ENCODE measurements at places on chromosomes 3 and 15.

DNA sequence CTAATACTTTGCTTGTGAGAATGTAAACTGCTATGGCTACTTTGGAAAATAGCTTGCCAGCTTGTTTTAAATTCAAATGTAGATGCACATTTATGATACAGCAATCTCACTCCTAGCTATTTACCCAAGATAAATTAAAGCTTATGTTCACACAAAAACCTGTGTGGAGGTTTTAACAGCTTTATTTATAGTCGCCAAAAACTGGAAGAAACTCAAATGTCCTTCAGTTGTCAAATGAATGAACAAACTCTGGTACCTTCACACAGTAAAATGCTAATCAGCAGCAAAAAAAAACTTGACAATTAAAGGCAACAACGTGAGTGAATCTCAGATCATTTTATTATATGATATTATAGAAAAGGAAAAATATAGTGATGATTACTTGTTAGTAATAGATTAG lies 248.6 kb upstream of the NECTIN3 start:
- DNase-seq = no peak
- no peak overlapping the region for H3K27ac ChIP-seq
- no peaks in the 10 kb centered on the region for H3K4me1 ChIP-seq

- no peaks in the 10 kb centered on the region for H3K36me3 ChIP-seq
- H3K27ac ChIP-seq = no peak overlapping the region
- no peaks in the 10 kb centered on the region for H3K4me1 ChIP-seq
- no peak overlapping the region for H3K4me3 ChIP-seq
- no peak for DNase-seq
These were observed 196.4 kb upstream of the LPP start for GRCh38 chr3:187957582-187957981.

DNA sequence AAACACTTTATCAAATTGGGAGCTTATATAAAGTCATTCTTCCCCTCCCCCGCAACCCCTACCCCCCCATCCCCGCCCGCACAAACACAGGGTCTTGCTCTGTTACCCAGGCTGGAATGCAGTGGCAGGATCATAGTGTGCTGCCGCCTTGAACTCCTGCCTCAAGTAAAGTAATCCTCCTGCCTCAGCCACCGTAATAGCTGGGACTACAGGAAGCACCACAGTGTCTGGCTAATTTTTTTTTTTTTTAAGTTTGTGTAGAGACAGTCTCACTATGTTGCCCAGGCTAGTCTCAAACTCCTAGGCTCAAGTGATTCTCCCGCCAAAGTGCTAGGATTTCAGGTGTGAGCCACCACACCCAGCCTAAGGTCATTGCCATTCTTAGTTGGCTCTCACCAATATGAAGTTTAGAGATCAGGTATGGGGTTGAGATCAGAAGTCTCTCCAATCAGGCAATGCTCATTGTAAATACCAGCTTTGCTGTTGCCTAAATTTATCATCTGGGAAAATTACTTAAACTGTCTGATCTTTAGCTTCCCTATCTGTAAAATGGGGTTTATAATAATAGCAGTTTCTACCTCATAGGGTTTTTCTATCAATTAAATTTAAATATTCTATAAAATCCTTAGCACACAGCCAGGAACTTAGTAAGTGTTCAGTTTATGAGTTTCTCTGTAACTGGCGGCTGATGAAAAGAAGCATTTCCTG lies 60.3 kb downstream of the TGFBR2 start:
- no peak overlapping the region for H3K4me3 ChIP-seq
- DNase-seq = no peak
- H3K4me1 ChIP-seq = peaks cover 3% of the 10 kb centered on the region

DNA sequence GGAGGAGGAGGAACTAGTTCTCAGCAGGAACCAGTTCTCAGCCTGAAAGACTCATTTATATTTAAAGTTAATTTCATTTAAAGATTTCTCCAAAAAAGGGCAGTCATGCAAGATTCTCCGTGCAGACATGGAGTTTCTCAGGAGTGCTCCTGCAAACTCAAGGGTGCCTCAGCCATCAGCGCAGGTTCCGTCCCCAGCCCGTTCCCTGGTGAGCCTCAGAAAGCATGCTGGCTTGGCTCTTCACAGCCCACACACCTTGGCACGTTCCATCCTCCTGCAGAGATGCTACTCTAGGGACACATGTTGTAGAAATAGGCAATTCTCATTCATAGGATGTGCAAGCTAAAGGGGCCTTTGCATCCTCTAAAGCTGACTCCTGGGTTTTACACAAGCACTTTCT lies 123.0 kb downstream of the LIPC start:
- H3K4me1 ChIP-seq = peaks cover 10% of the 10 kb centered on the region
- peaks cover 31% of the 10 kb centered on the region for H3K27me3 ChIP-seq
- DNase-seq = no peak
- H3K36me3 ChIP-seq = no peaks in the 10 kb centered on the region
- no peak overlapping the region for H3K4me3 ChIP-seq
- H3K27ac ChIP-seq = no peak overlapping the region

DNA sequence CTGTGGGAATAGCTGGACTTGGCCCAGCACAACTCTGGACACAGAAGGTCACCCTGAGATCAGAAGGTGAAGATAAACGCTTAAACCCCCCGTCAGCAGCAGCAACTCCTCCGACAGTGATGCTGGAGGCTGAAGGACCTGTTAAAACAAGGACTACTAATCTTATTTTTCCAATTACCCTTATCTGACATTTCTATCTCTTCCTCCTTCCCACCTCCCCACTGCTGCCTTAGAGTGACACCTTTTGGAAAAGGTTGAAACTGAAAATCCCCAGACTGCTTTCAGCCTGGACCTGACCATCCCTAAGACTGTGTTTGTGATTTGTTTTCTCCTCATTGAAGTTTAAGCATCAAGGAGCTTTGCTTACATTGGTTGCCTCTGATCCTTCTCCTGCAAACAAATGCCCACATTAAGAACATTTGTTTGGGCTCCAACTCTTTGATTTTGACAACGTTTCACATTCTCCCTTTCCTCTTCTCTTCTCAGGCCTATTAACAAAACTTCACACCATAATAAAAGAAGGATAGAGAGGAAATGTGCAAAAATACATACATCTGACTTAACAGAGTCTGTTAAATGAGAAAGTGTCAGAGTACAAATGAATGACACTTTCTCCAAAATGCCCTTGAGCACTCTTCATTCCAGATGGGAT lies 410.6 kb upstream of the WNT5A start:
- H3K27me3 ChIP-seq = no peaks in the 10 kb centered on the region
- no peaks in the 10 kb centered on the region for H3K4me1 ChIP-seq
- H3K27ac ChIP-seq = no peak overlapping the region
- no peaks in the 10 kb centered on the region for H3K36me3 ChIP-seq
- H3K4me3 ChIP-seq = no peak overlapping the region

DNA sequence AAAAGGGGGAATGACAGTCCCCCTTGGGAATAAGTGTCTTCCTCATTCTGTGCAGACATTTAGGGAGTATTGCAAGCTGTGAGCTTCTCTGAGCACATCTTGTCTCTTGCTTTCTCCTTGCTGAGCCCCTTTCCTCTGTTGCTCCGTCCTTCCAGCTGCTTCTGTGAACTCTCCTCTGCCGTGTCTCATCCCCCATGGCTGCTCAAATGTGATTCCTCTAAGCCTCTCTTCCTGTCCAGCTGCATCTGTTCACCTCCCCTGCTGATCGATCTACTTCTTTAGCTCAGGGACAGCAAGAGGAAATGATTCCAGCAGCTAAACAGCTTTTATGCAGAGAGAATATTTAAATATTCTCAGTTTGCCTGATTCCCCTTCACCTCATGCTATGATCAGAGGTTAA lies 328.0 kb upstream of the DNAJC19 start:
- no peak overlapping the region for H3K4me3 ChIP-seq
- H3K4me1 ChIP-seq = peaks cover 2% of the 10 kb centered on the region
- H3K36me3 ChIP-seq = peaks cover 4% of the 10 kb centered on the region
- no peak for DNase-seq

DNA sequence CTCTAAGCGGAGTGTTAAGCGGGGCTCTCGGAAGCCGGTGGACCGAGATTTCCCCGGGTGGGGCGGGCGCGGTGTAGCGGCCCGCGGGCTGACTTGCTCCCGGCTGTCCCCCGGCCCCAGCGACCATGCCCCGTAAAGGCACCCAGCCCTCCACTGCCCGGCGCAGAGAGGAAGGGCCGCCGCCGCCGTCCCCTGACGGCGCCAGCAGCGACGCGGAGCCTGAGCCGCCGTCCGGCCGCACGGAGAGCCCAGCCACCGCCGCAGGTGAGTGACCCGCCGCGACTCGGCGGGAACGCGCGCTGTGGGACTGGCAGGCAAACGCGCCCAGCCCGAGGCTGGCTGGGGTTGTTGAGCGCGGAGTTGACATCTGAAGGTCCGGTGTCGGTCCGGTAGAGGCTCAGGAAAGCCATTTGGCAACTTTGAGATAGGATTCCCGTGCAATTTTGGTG lies 1.3 kb downstream of the SMC4 start:
- DNase-seq = peak; percentile 32
- H3K4me3 ChIP-seq = peak overlapping the region; percentile 96
- peaks cover 2% of the 10 kb centered on the region for H3K36me3 ChIP-seq
- peak overlapping the region; percentile 90 for H3K27ac ChIP-seq
- H3K27me3 ChIP-seq = no peaks in the 10 kb centered on the region

DNA sequence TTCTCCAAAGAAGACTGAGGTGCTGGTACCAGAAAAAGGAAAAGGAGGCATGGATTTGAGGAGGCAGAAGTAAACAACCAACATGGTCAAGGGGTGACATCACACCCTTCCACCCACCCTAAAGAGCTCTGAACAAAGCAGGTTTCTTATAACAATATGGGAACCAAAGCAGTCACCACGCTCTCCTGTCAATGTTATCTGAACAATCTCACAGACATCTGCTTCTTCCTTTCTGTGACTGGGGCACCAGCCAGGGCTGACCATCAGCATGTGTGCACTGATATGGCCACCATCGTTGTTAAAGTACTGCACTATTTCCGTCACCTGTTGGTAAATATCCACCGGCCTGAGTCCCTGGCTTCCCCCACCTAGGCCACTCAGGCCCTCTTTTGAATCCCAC lies 252.9 kb downstream of the SHQ1 start:
- peaks cover 57% of the 10 kb centered on the region for H3K4me1 ChIP-seq
- H3K4me3 ChIP-seq = no peak overlapping the region
- no peak overlapping the region for H3K27ac ChIP-seq
- H3K36me3 ChIP-seq = no peaks in the 10 kb centered on the region
- no peak for DNase-seq

GRCh38 chr3:14766428-14767244 lies 52.1 kb upstream of the FGD5 start:
- no peaks in the 10 kb centered on the region for H3K36me3 ChIP-seq
- no peaks in the 10 kb centered on the region for H3K4me1 ChIP-seq
- no peak overlapping the region for H3K27ac ChIP-seq
- peaks cover 16% of the 10 kb centered on the region for H3K27me3 ChIP-seq

DNA sequence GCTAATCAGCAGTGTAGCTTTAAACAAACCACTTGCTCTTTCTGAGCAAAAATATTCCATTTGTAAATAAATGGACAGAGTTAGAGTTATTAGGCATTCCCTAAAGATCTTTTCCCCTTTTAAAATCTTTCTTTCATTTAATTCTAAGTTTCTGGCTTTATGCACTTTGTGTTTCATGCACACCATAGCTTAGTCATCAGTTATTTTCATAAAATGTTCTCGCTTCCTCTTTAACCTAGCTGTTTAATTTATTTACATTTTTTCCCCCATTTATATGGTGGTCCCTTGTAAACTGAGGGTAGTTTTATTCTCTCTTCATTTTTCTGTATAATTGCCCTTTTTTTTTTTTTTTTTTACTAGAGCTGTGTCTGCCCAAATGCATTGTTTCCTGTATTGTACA lies 315.0 kb upstream of the LRRFIP2 start:
- no peak overlapping the region for H3K27ac ChIP-seq
- H3K4me1 ChIP-seq = peaks cover 2% of the 10 kb centered on the region
- H3K36me3 ChIP-seq = peaks cover 2% of the 10 kb centered on the region
- H3K4me3 ChIP-seq = no peak overlapping the region

DNA sequence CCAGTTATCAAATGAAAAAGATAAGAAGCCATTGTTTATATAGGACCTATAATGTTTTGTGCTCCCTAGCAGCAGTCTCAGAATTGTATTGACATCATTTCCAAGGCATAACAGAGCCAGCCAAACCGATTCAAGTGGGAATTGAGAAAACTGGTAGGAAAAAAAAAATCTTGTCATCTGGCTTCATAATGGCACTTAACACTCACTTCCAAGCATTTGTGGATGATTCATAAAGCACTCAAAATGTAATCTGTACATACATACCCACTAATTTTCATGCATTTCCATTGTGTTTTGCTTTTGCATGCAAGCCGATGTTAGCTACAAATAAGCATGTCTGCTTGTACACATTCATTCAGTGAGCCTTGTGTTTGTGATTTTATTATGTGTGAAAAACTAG lies 18.6 kb upstream of the TRPC1 start:
- peaks cover 3% of the 10 kb centered on the region for H3K36me3 ChIP-seq
- H3K4me1 ChIP-seq = peaks cover 2% of the 10 kb centered on the region
- no peak overlapping the region for H3K27ac ChIP-seq
- no peak overlapping the region for H3K4me3 ChIP-seq

GRCh38 chr15:80317389-80318182 lies 65.6 kb upstream of the CTXND1 start:
- peaks cover 14% of the 10 kb centered on the region for H3K27me3 ChIP-seq
- H3K36me3 ChIP-seq = no peaks in the 10 kb centered on the region
- no peaks in the 10 kb centered on the region for H3K4me1 ChIP-seq
- DNase-seq = no peak

DNA sequence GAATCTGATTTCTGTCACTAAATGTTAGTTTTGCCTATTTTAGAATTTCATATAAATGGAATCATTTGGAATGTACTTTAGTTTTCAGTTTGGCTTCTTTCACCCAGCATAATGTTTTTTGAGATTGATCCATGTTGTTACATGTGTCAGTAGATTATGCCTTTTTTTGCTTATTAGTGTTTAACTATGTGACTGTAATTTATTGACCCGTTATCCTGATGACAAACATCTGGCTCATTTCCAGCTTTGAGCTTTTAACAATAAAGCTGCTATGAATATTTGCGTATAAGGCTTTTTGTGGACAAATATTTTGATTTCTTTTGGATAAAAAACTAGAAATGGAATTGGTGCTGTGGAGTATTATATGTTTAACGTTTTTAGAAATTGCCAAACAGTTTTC lies 254.5 kb upstream of the CFAP20DC start:
- peaks cover 23% of the 10 kb centered on the region for H3K4me1 ChIP-seq
- no peak for DNase-seq
- no peaks in the 10 kb centered on the region for H3K27me3 ChIP-seq
- no peak overlapping the region for H3K4me3 ChIP-seq
- H3K27ac ChIP-seq = no peak overlapping the region
- H3K36me3 ChIP-seq = peaks cover 2% of the 10 kb centered on the region

DNA sequence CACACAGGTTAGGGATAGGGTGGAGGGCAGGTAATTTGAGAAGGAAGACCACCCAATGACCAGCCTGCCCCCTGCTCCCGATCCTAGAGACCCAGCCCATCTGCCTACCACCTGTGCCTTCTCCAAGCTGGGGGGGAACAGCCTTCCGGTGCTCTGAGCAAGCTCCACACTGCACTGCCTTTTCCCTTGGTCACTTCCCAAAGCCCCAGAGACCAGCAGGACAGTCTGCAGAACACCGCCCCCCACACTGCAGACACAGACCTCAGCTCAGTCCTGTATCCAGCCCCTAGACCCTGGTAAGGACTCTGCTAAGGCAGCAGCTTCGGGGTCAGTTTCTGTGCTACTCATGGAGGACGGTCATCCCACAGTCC lies 156.9 kb downstream of the MEGF11 start:
- H3K4me1 ChIP-seq = peaks cover 9% of the 10 kb centered on the region
- no peaks in the 10 kb centered on the region for H3K36me3 ChIP-seq
- no peak overlapping the region for H3K27ac ChIP-seq
- H3K27me3 ChIP-seq = peaks cover 33% of the 10 kb centered on the region
- H3K4me3 ChIP-seq = no peak overlapping the region
